ENCODE measurements at places on chromosomes 3 and 15. TPM values are rescaled to one million over a fixed set of nuclear protein-coding genes. Genes with fewer than 3 reads are reported as not detected.

GABRB3 gene
- 2.4 TPM for total RNA-seq

DNA sequence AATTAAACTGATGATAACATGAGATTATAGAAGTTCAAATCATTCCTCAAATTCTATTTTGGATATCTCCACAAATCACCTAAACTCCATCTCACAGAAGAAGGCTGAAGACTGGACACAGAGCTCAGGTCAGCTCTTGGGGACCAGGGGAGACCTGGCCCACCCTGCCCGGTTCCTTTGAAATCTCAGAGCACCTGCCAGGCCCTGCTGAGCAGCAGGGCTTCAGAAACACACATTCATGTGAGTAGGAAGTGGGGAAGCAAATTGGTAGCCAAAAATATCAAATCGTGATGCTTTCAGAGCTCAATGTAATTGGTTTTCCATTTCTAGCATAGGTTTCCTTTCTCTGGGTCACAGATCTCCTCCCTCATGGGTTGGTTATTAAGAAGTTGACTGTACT is 76.2 kb downstream of the OCA2 start:
- DNase-seq, result no peak

- no peak for DNase-seq
Measured at GRCh38 chr3:7615043-7615442, 754.1 kb downstream of the GRM7 start.

ZBTB47 gene
- total RNA-seq, result 118 TPM

DNA sequence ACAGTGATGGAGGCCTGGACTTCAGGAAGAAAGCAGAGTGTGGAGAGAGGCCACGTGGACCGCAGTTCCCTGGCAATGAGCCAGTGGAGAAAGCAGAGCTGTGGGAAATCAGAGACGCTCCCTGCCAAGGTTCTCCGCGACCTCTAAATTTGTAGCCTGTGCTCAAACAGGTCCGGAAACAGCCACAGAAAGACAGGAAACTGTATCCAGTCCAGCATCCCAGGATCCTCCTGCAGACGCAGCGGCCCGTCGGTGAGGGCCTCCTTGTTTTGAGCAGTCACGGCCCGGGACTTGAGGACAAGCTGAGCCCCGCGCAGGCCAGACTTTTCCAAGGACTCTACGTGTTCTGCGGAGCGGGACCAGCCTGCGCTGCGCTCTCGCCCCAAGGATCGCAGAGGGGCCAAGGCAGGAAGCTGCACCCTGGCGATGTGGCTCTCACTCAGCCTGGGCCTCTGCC is 22.3 kb downstream of the RPSA start:
- peak; percentile 40 for DNase-seq

GRCh38 chr3:10753964-10754363 is 62.1 kb upstream of the SLC6A11 start:
- peak; percentile 48 for DNase-seq

DNA sequence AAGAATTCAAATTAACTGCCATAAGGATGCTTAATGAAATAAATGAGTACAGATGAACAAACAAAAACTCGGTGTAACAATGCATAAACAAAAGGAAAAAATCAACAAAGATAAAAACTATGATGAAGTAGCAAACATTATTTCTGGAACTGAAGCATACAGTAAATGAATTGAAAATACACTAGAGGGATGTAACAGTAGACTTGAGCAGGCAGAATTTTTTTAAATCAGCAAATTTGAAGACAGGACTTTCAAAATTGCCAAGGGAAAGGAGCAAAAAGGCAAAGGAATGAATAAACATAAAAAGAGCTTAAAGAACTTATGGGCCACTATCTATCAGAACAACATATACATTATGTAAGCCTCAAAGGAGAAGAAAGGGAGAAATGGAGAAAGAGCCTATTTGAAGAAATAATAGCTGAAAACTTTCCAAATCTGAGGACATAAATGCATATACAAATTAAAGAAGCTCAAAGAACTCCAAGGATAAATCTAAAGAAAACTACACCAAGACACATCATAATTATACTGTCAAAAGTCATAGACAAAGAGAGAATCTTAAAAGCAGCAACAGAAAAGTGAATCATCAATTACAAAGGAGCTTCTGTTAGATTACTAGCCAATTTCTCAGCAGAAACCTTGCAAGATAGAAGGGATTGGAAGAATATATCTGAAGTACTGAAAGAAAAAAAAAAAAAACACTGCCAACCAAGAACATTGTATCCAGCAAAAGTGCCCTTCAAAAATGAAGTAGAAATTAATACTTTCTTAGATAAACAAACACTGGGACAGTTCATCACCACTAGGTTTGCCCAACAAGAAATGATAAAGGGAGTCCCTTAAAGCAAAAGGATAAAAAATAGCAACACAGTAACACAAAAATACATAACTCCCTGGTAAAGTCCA is 15.5 kb downstream of the TOP2B start:
- DNase-seq, result no peak

MESD gene
- total RNA-seq, result 13.5 TPM

ACKR4 gene
- total RNA-seq, result 5.2 TPM

- DNase-seq, result peak; percentile 92
Measured at GRCh38 chr3:11846281-11847266, at the start of gene TAMM41. Gene TAMM41, minus strand, starts transcription at chr3:11846885. Its CDS starts 249 bp downstream, at chr3:11846636.

DNA sequence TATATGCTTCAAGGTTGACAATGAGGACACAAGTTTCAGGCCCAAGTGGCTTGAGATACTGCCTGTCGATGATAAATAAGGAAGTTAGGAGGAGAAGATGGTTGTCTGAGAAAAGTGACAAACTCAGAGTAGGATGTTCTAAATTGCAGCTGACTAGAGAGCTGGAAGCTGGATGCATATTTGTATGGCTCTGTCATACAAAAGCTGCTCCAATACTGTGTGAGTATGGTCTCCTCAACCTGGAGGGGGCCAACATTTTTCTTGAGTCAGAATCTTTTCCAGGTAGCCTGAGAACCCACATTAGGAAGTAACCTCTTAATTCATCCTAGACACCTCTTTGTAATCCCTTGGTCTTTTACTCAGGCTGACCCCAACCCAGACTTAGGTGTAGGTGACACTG is 28.4 kb upstream of the TPRG1 start:
- DNase-seq, result no peak

GRCh38 chr3:9701006-9701405 is 2.6 kb upstream of the CPNE9 start:
- no peak for DNase-seq

DNA sequence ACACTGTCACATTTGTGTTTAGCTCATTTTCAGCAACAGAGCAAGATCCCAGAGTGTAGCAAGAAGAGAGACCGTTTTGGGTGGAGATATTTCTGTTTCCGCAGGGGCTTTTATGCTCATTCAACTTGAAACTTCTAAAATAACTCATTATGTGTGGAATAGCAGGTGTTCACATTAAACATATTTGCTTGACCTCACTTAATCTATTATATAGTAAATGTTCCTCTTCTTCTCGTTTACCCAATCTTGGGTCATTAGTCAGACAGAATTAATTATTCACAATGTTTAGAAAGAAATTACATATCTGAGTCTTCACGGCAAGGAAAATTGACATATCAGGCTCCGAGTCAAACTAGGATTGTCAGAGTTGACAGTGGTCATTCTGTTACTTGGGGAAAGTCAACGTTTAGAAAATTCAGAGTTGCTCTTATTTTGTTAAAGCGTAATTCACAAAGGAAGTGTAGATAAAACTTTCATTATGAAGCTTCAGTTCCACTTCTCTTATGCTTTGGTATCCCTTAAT is 222.9 kb downstream of the TPRG1 start:
- no peak for DNase-seq

- no peak for DNase-seq
Measured at GRCh38 chr3:186790261-186790981, 7.0 kb downstream of the EIF4A2 start.

PFN2 gene
- 40.8 TPM for total RNA-seq

DNA sequence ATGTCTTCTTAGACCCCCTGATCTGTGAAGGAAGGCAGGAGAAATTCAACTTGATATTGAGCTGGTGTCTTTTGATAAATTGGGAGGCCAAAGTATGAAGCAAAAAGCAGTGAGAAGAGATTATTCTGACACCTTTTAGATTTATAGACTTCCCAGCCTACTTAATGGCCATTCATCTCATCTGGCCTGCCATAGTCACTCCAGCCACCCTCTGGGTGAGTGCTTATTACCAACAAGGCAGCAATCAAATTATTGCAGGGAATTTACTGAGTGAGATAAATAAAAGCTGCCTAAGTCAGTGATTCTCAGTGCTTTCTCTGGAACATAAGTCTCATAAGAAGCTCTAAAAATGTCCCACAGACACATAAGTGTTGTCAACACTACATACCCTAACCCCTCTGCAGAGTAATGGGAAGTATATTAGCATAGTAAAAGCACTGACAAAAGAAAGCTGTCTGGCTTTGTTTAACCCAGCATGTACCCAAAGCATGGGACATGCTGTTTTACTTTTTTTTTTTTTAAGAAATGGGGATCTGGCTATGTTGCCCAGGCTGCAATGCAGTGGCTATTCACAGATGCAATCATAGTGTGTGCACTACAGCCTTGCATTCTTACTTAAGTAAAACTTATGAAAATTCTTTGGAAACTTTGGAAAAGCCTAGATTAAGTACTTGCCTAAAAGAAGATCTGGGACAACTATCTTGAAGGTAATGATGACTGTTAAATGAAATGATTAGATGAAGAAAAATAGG is 725.3 kb downstream of the TUSC7 start:
- no peak for DNase-seq

GCNT3 gene
- 0.14 TPM for total RNA-seq

DNA sequence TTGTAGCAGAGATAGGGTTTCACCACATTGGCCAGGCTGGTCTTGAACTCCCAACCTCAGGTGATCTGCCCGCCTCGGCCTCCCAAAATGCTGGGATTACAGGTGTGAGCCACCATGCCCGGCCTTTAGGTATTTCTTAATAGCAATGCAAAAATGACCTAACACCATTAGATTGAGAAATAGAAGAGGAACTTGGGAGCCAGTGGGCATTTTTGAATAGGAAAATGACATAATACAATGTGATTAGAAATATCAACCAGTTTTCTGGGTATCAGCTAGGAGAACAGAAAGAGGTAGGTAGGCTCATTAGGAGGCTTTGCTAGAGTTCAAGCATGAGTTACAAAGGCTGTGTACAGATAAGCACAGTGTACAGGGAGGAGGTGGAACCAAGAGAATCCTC is 101.8 kb upstream of the TBC1D5 start:
- DNase-seq, result no peak

GABRG3 gene
- total RNA-seq, result not detected

- DNase-seq, result peak; percentile 56
Measured at GRCh38 chr3:126356373-126357264, 589 bp downstream of the KLF15 start.

DNA sequence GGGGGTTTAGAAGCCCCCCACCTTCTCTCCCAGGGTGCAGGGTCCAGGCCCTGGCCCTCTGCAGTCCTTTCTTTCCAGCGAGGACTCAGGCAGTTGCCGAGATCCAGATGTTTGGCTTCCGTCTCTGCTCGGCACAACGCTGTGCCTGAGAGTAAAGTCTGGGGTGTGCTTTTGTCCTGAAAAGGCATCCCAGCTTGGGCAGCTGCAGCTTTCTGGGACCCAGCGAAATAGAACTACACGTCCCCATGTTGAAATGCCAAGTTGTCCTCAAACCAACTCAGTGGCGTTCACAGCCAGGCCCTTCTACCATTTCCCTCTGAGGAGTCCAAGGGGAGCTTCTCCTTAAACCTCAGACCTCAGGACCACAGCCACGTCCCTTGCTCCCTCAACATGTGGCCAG is 23.1 kb downstream of the FGD5 start:
- DNase-seq, result no peak

GREM1 gene
- 0.49 TPM for total RNA-seq

DNA sequence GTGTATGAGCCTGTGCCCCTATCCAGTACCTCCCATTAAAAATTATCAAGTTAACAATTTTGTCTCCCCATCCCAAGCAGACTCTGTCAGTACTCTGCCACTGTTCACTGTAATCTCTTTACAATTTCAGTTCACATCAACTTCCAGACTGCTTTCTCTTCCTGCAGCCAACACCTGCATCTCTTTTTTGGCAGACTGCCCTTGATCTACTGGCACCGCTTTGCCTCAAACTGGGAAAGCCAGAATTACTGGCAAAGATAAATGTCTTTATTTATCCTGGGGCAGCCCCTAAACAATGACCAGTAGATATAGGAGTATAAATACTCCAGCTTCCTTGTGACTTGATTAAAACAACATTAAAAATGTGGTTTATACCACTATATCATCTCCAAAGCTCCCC is 494.1 kb downstream of the ZNF385D start:
- DNase-seq, result no peak

ACTC1 gene
- total RNA-seq, result 13,225 TPM

SGO1 gene
- total RNA-seq, result 0.38 TPM

PLIN1 gene
- total RNA-seq, result 1.6 TPM

GRCh38 chr3:179558742-179559364 is 3.9 kb upstream of the ACTL6A start:
- peak; percentile 56 for DNase-seq

GOLGA6B gene
- not detected for total RNA-seq

DNA sequence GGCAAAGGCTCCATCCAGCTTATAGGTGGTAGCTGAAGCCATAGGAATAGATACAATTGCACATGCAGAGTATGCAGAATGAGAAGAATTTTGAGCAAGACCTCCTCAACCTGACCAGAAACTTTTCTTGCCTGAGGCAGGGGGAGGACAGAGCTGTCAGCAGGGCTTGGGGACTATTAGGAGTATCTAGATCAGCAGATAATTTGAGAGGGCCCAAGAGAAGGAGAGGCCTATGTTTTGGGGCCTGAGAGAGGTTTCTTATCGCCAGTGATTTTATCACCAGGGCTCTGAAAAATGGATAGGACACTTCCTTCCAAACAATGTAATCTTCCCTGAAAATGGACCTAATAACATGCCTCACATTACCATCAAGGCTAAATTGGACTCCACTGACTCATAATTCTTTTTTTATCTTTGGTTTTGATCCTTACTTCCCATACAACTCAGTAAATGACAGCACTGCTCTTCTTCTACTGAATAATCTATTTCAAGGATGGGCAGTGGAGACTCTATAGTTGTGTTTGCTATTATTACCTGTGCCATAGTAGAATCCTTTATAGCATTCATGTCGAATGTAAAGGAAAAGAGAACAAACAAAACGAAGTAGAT is 15.8 kb upstream of the RAMAC start:
- DNase-seq, result no peak

GRCh38 chr3:140113996-140114788 is 179.2 kb downstream of the CLSTN2 start:
- no peak for DNase-seq

TMEM212 gene
- total RNA-seq, result not detected
